ENCODE measurements at places on chromosomes 12 and 14.
A peak's percentile ranks its signal among the peaks of the same experiment; 100 is the strongest.

DNA sequence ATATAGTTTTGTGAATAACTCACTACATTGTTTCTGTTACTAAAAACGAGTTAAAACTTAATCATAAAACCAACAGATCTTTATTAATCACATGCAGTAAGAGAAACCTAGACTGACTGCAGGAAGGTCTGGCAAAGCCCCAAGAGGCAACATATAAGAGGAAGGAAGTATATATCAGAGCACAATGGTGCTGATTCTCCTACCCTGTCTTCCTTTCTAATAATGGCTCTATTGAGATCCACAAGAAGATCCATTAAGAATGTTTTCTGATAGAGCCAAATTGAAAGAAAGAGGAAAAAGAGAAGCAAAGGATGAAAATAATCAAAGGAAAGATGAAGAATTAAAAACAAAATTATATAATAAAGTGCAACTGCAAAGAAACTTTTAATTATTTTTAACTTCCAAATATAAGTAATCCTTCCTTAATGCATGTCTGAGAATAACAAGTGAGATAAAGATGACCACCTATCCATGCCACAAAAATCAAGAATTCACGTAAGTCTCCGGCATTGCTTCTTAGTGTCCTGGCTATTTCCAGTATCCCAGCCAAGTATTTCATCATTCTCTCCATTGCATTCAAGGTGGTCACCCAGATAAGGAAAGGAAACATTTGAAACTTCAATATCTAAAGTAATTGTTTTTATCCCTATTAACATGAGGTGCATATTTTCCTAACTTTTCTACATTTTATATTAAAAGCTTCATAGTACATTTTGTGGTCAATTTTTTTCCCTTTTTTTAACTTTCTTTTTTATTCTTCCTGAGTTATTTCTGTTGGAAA is 62.2 kb downstream of the SOX5 start:
- peak; percentile 38 for DNase-seq

DNA sequence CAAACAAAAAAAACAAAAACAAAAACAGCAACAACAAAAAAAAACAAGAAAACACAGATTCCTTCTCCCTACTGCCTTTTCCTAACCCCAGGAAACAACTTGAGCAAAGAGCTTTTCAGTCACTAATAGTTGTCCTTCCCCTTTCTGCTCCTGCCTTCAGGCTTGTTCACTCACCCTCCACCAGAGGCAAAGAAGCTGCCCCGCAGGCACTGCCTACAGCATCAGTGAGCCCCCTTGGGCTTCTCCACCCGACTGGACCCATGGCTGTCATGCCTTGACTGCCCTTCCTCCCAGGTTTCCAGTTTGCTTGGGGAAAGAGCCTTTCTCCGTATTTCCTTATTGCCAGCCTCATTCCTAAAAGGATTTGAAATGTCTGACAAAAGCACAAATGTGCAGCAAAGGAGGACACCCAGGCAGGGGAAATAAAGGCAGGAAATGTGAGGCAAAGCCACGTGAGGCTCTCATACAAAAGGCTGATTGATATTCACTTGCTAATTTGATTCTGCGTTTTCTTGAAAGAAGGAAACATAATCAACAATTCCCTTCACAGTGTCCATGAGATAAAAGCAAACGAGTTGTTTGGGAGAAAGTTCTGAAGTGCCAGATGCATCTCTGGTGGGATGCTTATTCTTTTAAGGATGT is 85.7 kb downstream of the GPATCH2L start:
- no peak for DNase-seq

DNA sequence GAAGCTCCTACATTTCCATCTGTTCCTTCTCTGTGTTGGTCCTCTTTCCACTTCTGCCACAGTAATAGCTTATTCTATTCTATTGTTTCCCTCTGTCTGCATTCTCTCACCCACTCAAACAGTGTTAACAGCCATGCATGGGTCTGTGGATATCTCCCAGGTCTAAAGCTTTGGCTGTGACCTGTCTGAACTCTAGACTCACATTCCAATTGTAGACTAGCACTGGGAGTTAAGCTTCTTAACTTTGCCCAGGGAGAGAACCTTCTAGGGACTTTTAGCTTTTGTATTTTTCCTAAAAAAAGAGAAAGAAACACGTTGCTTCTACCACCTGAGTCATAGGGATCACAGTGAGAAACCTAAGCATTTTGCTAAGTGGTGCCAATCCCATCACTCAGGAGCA is 36.7 kb downstream of the PTPRR start:
- no peak for DNase-seq

GRCh38 chr12:104402630-104403029 is 54.1 kb upstream of the CHST11 start:
- no peak for DNase-seq

GRCh38 chr14:55324812-55325211 is 53.6 kb downstream of the FBXO34 start:
- DNase-seq, result no peak

DNA sequence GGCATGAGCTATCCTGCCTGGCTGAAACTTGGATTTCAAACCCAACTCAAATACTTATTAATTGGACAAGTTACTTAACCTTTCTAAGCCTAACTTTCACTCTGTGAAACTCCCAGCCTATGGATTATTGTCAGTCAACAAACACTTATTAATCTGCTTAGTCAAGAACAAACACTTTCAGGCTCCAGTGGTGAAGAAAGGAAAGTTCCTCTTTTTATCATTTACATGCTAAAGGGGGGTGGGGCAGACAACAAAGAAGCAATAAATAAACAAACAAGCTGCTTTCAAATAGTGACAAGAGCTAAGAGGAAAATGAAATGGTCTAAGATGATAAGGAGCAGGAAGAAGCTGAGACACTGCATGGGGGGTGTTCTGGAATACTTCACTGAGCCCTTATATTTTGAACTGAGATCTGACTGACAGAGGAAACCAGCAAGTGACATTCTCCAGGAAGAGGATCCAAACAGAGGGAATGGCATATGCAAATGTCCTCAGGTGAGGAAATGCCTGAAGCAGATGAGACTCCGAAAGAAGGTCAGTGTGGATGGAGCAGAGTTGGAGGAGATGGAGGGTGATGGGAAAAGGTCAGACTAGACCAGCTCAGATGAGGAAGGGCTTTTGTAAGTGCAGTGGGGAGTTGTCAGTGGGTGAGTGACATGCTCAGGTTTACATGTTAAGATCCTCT is 259.6 kb downstream of the ITPR2 start:
- no peak for DNase-seq

- peak; percentile 8 for DNase-seq
Observed at GRCh38 chr12:55822228-55822627, 4.4 kb downstream of the ORMDL2 start.

GRCh38 chr12:49598527-49598926 is 6.9 kb downstream of the FAM186B start:
- DNase-seq, result no peak

GRCh38 chr12:10363914-10364814 is 25.7 kb downstream of the KLRK1 start:
- no peak for DNase-seq

DNA sequence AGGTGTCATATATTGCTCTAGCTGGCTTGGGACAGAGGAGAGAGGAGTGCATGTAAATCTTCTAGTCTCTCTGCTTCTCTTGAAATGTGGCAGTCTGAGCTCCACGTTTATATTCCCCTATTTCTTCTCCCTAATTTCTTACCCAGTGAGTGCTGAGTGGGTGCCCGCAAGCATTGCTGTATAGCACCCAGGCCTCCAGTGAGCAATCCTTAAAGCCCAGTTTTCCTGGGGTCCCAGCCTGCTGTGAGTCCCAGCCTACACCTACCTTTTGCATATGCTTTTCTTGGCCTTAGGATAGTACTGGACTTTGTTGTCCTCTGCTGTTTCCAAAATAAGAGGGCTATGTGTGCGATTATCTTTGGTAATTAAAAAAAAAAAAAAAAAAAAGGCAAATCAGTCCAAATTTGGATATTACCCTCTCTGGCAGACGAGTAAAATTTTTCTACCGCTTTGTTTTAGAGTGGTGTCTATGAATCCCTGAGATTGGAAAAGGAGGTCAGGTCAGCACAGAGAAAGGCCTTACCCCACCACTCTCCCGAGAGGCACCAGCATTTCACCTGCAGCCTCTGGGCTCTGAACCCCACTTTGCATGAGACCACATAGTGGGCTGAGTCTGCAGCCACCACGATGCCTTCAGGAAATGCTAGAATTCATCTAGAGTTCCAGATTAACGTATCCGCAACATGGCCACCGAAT is 1.1 kb downstream of the MGST1 start:
- peak; percentile 54 for DNase-seq

DNA sequence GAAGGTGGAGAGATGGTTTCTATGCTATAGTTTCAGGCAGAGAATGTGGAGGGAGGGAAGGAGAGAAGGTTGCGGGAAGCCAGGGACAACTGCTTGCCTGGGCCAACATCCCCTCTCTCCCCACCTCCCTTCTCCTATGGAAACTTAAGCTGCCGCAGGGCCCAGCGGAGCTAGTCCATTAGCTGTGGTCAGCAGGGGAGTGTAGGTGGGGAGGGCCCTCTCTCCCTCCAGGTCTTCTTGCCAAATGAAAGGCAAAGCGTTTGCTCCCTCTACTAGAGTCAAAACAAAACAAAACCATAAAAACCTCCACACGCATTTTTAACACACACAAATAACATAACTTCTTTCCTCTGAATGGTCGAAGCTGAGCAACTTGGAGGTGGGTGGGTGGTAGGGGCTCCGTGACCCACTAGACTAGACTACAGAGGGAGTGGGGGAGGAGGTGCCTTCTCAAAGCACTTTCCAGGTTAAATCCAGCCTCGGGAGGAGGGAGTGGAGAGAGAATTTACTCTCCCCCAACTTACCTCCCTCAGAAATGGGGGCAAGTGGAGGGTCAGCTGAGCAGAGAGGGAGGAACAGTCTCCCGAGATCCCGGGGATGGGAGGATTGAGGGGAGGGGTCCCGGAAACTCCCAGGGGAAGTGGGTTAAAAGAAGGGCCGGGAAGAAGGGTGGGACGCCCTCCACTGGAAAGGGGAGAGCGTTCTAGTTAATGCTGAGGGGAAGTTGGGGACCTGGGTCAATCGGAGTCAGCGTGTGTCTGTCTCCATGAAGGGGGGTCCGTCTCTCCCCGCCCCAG is 4.6 kb upstream of the CACNB3 start:
- DNase-seq, result no peak

DNA sequence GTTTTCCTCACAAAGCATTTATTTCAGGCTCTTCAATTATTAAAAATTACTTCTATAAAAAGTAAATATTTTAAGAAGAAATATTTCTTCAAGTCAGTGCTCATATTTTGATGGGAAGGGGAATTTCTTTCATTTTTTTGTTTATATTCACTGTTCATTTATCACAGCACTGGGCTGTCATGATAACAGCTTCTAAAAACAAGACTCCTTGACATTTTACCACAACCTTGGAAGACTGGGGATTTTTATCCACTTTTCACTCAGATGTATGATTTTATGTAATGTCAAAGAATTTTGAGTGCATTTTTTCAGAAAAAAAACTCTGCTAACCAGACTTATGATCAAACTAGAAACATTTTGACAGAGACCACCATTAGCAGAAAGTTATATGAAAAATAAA is 149.7 kb downstream of the PHLDA1 start:
- DNase-seq, result no peak

DNA sequence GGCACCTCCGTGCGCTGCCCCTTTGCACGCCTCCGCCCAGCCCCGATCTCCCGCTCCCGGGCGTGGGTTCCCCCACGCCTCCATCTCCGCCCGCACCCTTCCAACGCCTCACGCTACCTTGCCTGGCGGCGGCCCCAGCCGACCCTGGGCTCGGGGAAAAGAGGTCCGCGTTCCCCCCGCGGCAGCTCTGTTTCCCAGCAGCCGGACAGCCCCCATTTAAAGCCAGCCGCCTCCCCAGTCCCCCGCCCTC is at the start of gene PRIMA1:
Gene PRIMA1 (minus strand): TSS at position 193 of the 250 bp plus-strand sequence. CDS start 767 bp downstream, outside the sequence.
- no peak for DNase-seq

DNA sequence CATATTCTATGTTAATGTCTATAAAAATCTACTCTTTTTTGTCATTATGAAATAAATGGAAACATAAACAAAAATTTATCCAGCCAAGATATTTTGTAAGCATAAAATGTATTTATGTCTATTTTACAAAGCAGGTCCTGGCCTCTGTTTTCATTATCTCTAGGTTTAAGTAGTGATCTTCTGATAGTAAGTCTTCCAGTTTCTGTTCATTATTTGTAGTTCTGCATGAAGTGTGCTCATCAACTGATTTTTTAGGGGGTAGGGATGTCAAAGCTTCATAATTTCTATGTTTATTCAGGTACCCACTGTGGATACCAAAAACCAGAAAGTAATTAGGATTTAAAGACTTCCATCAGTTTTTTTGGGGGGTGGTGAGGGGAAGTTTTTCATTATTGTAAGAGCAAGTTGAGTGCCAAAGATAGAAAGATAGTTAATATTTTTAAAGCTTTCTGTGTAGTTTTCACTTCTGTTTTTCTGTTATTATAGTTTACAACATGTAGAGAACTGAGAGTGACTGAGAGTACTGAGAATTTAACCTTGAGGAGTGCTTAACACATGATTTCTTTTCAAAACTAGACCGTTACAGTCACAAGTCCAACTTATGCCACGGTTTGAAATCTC is 30.6 kb upstream of the LMO3 start:
- no peak for DNase-seq
